GM12878 (cell line): ENCODE measurements at places on chromosomes 6 and 20. TPM values are rescaled to one million over a fixed set of nuclear protein-coding genes. Genes with fewer than 3 reads are reported as not detected.

- DNase-seq = no peak
Measured at GRCh38 chr6:43981363-43981990, 145.8 kb downstream of the MRPL14 start.

DNA sequence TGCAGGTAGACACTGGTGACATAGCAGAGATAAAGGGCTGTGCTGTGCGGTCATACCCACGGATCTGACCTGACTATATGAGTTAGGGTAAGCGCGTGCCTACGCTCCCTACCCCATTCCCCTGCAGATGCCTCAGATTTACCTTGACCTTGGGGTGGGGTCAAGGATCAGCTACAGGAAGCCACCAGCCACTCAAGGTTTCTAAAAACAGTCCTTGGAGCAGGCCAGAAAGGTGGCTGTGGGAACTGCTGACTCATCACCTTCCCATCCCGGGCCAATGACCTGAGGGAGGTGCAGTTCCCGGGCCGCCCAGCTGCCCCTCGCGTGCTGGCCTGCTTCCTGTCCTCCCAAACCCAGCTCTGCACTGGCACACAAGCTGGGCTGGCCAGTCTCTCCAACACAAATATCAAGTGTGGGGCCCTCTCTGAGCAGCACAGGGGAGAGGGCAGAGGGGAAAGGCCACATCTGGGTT lies 23.0 kb downstream of the KCNK5 start:
- no peak for DNase-seq

DNA sequence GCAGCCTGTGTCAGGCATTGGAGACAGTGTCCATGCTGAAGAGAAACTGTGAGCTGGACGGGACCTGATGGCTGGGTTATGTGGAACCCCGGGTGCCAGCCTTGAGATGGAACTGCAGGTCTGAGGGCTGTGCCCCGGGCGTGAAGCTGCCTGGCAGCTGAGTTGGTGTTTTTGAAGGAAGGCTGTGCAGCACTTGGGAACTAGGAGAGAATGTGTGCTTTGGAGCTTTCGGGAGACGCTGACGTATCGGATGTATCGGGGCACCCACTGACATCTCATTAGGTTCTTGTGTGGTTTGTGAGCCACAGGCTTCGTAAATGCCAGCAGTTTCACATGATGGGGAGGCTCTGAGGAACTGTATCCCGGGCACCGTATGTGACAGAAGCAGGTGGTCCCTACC lies 2.2 kb downstream of the DLGAP4 start:
- no peak for DNase-seq

Gene SCUBE3
- polyA plus RNA-seq = 0.09 and 0.19 TPM in 2 replicates

Gene BPI
- not detected in 2 replicates for polyA plus RNA-seq
